ENCODE measurements at places on chromosomes 3 and 15. TPM values are rescaled to one million over a fixed set of nuclear protein-coding genes. Genes with fewer than 3 reads are reported as not detected.

CRYBG3 gene
- 41.2 TPM for total RNA-seq

PLIN1 gene
- under 0.01 TPM for total RNA-seq

TMEM62 gene
- 12.7 TPM for total RNA-seq

CNTN3 gene
- 0.96 TPM for total RNA-seq

EIF4E3 gene
- 0.58 TPM for total RNA-seq

BFSP2 gene
- total RNA-seq = not detected

NUDT16 gene
- total RNA-seq = 9.9 TPM

FETUB gene
- not detected for total RNA-seq

ZNF660 gene
- total RNA-seq = 3.1 TPM

NR1I2 gene
- not detected for total RNA-seq

TGM4 gene
- total RNA-seq = not detected

RRP9 gene
- 65.4 TPM for total RNA-seq

EOMES gene
- not detected for total RNA-seq

HHATL gene
- total RNA-seq = not detected

DNAH12 gene
- total RNA-seq = 0.28 TPM

CCR3 gene
- not detected for total RNA-seq

ATP8B4 gene
- 0.19 TPM for total RNA-seq

ROPN1B gene
- not detected for total RNA-seq

C2CD4B gene
- 0.28 TPM for total RNA-seq

SCAANT1 gene
- not detected for total RNA-seq

KLHL40 gene
- total RNA-seq = not detected

KBTBD13 gene
- total RNA-seq = not detected

GUCA1C gene
- not detected for total RNA-seq

FAM107A gene
- total RNA-seq = not detected

LRTM1 gene
- total RNA-seq = not detected

AGBL1 gene
- total RNA-seq = not detected

AMT gene
- 0.85 TPM for total RNA-seq

TAMM41 gene
- total RNA-seq = 3.7 TPM

CCR2 gene
- not detected for total RNA-seq

RNU6-1 gene
- total RNA-seq = not detected

VIPR1 gene
- total RNA-seq = 7.7 TPM

VEPH1 gene
- 155 TPM for total RNA-seq

ZNF106 gene
- 73.6 TPM for total RNA-seq

FOXL2NB gene
- total RNA-seq = under 0.01 TPM

FBXW12 gene
- 0.28 TPM for total RNA-seq

PTX3 gene
- 1,917 TPM for total RNA-seq

TPM1 gene
- total RNA-seq = 998 TPM

RAD54L2 gene
- 14.8 TPM for total RNA-seq

IQCF5 gene
- not detected for total RNA-seq

CACNA2D2 gene
- not detected for total RNA-seq

PDZRN3 gene
- 32.7 TPM for total RNA-seq

CLN6 gene
- total RNA-seq = 13.4 TPM

TMEM212 gene
- not detected for total RNA-seq

GPR160 gene
- total RNA-seq = 2.0 TPM

PPM1L gene
- 2.3 TPM for total RNA-seq

LZTFL1 gene
- 17.8 TPM for total RNA-seq

DPPA2 gene
- not detected for total RNA-seq

SAXO2 gene
- 1.1 TPM for total RNA-seq

ITGB5 gene
- total RNA-seq = 274 TPM
